ENCODE measurements at places on chromosomes 13 and 19.
A peak's percentile ranks its signal among the peaks of the same experiment; 100 is the strongest.

- no peaks in the 10 kb centered on the region for H3K36me3 ChIP-seq
- no peaks in the 10 kb centered on the region for H3K27me3 ChIP-seq
- H3K4me1 ChIP-seq: no peaks in the 10 kb centered on the region
- H3K27ac ChIP-seq: no peak overlapping the region
- DNase-seq: no peak
- no peak overlapping the region for H3K4me3 ChIP-seq
These were observed 6.5 kb downstream of the LRFN1 start for GRCh38 chr19:39314016-39314728.

GRCh38 chr19:35134601-35135242, at the start of gene LGI4:
Gene LGI4 (minus strand): TSS chr19:35135059. CDS start chr19:35134680, 379 bp downstream.
- no peaks in the 10 kb centered on the region for H3K36me3 ChIP-seq
- peaks cover 48% of the 10 kb centered on the region for H3K4me1 ChIP-seq
- DNase-seq: no peak
- no peaks in the 10 kb centered on the region for H3K27me3 ChIP-seq
- peak within 1 kb of the TSS; percentile 41 for H3K4me3 ChIP-seq

DNA sequence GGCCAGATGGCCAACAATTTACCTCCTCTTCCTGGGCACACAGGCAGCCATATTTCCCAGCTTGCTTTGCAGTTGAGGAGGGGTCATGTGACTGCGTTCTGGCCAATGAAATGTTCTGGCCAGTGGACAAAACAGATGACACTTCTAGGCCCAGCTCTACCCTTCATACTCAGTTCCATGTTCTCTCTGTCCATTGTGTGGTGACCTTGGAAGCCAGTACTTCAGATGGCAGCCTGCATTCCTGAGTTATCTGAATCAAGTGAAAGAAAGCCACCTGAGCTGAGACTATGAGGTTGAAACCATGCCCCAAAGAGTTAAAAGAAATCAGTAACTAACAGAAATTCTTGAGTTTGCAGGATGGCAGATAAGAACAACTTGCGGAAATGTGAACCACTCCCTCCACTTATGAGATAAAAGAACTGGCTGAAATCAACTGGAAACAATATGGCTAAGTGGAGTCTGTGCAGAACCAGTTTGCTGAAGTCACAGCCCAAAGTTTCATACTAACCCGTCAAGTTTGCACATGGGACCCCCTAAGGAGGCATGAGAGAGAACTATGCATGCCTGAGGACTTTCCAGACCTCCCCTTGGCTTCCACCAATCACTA, 8.1 kb downstream of the FAM187B start:
- H3K4me3 ChIP-seq: no peak overlapping the region
- H3K27me3 ChIP-seq: no peaks in the 10 kb centered on the region
- H3K36me3 ChIP-seq: no peaks in the 10 kb centered on the region
- DNase-seq: peak; percentile 74
- H3K27ac ChIP-seq: no peak overlapping the region

- H3K27me3 ChIP-seq: no peaks in the 10 kb centered on the region
- peaks cover 26% of the 10 kb centered on the region for H3K4me1 ChIP-seq
- no peak for DNase-seq
These were observed 255.4 kb downstream of the COG6 start for GRCh38 chr13:39910833-39911232.

GRCh38 chr19:36604656-36605100, 435 bp upstream of the ZNF382 start:
- H3K36me3 ChIP-seq: peaks cover 20% of the 10 kb centered on the region
- no peaks in the 10 kb centered on the region for H3K27me3 ChIP-seq
- peak overlapping the region; percentile 87 for H3K27ac ChIP-seq
- DNase-seq: no peak
- H3K4me1 ChIP-seq: peaks cover 25% of the 10 kb centered on the region
- H3K4me3 ChIP-seq: peak overlapping the region; percentile 77

- peaks cover 28% of the 10 kb centered on the region for H3K4me1 ChIP-seq
- H3K4me3 ChIP-seq: no peak overlapping the region
- H3K36me3 ChIP-seq: no peaks in the 10 kb centered on the region
- no peaks in the 10 kb centered on the region for H3K27me3 ChIP-seq
These were observed 310.6 kb downstream of the LMO7 start for GRCh38 chr13:75946536-75947284.

DNA sequence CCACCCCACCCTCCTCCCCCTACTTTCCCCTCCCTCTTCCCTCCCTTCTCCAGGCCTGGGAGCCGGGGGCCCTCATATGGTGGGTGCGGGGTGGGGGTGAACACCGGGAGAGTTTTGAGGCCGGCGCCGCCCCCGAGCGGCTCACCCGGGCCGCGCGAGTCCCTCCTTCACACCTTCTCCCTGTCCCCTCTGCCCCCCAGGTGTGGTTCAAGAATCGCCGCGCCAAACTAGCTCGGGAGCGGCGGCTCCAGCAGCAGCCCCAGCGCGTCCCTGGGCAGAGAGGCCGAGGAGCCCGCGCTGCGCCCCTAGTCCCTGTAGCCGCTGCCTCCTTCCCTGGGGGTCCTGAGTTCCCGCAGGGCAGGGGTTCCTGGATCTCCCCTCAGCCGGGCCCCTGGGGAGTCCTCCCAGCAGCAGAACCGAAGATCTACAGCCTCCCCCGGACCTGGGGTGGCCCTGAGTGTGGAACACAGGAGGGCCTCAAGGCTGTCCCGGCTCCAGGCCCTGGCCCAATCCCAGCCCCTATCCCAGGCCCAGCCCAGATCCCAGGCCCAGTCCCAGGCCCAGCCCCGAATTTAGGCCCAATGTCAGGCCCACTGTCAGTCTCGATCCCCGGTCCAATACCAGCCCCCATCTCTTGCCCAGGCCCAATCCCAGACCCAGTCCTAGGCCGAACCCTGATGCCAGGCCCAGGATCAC, 1.7 kb downstream of the TPRX2 start:
- peaks cover 55% of the 10 kb centered on the region for H3K27me3 ChIP-seq
- no peak overlapping the region for H3K4me3 ChIP-seq
- DNase-seq: no peak
- H3K27ac ChIP-seq: no peak overlapping the region

DNA sequence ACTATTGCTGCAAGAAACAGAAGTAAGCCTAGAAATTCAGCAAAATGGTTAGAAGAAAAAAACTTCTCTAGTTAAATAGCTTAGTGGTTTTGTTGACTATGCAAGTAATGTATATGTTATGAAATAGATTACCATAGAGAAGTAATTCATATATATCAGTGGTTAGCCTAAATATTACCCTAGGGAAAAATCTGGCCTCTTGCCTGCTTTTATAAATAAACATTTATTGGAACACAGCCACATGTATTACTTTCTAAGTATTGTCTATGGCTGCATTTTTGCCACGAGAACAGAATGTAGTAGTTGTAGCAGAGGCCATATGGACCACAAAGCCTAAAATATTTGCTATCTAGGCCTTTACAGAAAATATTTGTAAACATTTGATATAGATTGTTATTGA, 1471.7 kb upstream of the PRR20A start:
- no peaks in the 10 kb centered on the region for H3K36me3 ChIP-seq
- no peak for DNase-seq
- H3K27ac ChIP-seq: no peak overlapping the region

- H3K27ac ChIP-seq: peak overlapping the region; percentile 86
- no peak overlapping the region for H3K4me3 ChIP-seq
- no peaks in the 10 kb centered on the region for H3K36me3 ChIP-seq
- no peaks in the 10 kb centered on the region for H3K27me3 ChIP-seq
- H3K4me1 ChIP-seq: peaks cover 91% of the 10 kb centered on the region
These were observed 2.9 kb upstream of the TLE6 start for GRCh38 chr19:2974342-2975041.

DNA sequence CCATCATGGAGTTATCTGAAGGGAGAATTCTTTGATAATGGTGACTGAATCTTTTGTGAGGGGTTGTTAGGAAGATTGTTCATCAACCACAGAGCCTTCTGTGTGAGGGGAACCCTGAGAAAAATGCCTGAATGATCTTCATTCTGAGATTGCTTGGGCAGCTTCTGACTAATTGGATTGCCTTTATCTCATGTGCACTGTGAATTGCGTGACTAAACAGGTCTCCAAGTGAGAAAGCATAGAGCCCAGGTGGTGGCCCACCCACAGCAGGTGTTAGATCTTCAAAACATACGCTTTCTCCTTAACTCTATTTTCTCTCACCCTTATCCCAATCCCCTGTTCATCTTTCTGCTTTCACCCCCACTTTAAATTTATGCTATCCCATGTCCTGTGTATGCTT, 58.3 kb downstream of the DOCK9 start:
- peaks cover 34% of the 10 kb centered on the region for H3K4me1 ChIP-seq
- peaks cover 55% of the 10 kb centered on the region for H3K36me3 ChIP-seq
- no peaks in the 10 kb centered on the region for H3K27me3 ChIP-seq
- H3K27ac ChIP-seq: no peak overlapping the region
- no peak overlapping the region for H3K4me3 ChIP-seq

DNA sequence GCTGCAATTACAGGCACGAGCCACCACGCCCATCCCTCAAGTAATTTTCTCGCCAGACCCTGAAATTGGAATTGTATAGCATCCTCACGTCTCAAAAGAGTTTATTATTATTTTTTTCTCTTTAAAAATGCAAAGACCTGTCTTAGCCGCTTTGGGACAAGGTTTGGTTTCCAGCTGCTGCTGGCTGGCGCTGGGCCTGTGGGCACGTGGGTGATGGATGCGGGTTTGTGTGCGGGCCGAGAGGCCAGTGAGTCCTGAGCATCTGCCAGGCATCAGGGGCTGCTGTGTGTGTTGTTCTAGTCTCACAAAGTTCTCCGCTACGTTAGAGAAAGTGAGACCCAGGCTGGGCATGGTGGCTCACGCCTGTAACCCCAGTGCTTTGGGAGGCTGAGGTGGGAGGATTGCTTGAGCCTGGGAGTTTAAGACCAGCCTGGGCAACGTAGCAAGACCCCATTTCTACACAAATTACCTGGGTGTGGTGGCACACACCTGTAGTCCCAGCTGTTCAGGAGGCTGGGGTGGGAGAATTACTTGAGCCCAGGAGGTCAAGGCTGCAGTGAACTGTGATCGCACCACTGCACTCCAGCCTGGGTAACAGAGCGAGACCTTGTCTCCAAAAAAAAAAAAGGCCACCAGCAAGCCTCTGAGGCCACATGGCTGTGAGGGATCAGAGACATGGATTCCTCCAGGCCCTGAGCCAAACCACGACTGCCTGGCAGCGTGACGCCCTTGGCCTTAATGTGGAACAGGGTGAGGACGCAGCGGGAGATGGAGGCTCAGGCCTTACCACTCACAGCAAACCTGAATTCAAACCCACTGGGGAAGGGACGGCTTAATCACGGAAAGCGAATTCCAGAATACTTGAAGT, 4.7 kb upstream of the TMPRSS9 start:
- H3K4me1 ChIP-seq: no peaks in the 10 kb centered on the region
- no peak overlapping the region for H3K27ac ChIP-seq
- H3K36me3 ChIP-seq: peaks cover 44% of the 10 kb centered on the region
- DNase-seq: no peak

DNA sequence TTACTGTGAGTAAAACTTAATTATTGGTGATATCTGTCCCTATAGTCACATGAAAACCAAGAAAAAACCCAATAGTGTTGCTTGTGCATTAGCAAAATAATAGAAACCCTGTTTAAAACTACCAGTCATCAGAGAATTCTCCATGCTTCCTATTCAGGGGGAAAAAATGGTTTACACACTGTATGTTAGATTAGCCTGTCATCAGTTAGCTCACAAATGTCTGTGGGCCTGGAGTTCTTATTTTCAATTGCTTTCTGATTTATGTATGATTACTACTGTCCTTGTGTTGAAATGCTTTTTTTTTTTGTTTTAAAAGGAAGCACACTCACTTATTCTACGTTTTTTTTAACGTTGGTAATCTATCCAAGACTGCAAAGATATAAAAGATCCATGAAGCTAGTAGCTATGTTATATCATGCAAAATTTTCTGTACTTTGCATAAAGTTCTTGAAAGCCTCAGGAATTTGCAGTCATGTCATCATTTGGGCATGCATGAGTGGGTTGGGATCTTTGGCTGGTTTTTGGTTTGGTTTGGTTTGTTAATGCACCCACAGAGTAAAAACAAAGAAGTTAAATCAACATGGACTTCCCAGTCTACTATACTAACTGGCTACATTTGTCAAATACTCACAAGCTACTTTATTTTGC, 25.9 kb downstream of the RXFP2 start:
- H3K4me1 ChIP-seq: no peaks in the 10 kb centered on the region
- H3K36me3 ChIP-seq: no peaks in the 10 kb centered on the region
- no peak overlapping the region for H3K27ac ChIP-seq

GRCh38 chr13:42377640-42378382, 105.9 kb downstream of the AKAP11 start:
- no peak for DNase-seq
- H3K27ac ChIP-seq: no peak overlapping the region
- H3K27me3 ChIP-seq: no peaks in the 10 kb centered on the region
- no peaks in the 10 kb centered on the region for H3K4me1 ChIP-seq
- H3K4me3 ChIP-seq: no peak overlapping the region
- no peaks in the 10 kb centered on the region for H3K36me3 ChIP-seq

- DNase-seq: no peak
- no peak overlapping the region for H3K4me3 ChIP-seq
- H3K36me3 ChIP-seq: peaks cover 11% of the 10 kb centered on the region
- no peaks in the 10 kb centered on the region for H3K27me3 ChIP-seq
These were observed 27.6 kb downstream of the SLAIN1 start for GRCh38 chr13:77725071-77725470.

DNA sequence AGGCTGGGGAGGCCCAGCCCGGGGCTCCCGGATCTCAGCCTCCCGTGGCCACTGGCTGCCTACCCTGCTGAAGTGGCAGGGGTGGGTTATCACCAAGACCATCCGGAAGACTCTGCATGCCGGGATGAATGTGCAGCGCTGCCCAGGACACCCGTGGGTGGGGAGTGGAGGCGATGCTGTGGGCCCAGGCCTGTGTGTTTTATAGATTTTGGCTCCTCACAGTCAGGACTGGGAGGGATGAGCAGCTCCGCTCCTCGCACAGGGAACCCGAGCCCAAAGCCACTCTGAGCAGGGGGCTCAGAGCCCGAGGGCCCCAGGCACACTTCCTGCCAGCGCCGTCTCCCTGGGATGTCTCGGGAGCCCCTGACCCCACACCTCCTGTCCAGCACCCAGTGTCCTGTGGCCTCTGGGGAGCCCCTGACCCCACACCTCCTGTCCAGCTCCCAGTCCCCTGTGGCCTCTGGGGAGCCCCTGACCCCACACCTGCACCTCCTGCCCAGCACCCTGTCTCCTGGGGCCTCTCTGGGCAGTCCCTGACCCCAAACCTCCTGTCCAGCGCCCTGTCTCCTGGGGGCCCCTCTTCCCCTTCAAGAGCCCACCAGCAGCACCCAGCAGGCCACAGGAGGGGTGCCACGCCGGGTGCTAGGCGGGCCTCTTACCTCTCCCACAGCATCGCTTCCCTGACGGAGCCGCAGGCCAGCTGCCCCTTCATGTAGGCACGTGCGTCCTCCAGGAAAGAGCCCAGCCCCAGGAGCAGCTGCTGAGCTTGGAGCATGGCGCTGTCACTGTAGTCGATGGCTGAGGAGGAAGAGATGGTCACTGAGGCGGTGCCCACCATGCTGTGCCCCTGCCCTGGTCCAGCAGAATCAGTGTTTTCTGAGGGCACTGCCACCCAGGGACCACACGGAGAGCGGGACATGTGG, 31.4 kb downstream of the NAXD start:
- H3K4me1 ChIP-seq: peaks cover 11% of the 10 kb centered on the region
- no peak overlapping the region for H3K27ac ChIP-seq
- H3K4me3 ChIP-seq: no peak overlapping the region
- DNase-seq: no peak
- H3K36me3 ChIP-seq: peaks cover 73% of the 10 kb centered on the region
- H3K27me3 ChIP-seq: no peaks in the 10 kb centered on the region

GRCh38 chr19:7680606-7681339, at the start of gene TRAPPC5:
Gene TRAPPC5 (plus strand): TSS chr19:7680833. CDS start chr19:7682254, 1,421 bp downstream.
- peaks cover 32% of the 10 kb centered on the region for H3K36me3 ChIP-seq
- H3K27ac ChIP-seq: peak within 1 kb of the TSS; percentile 81
- H3K4me3 ChIP-seq: peak within 1 kb of the TSS; percentile 77
- no peak for DNase-seq
- H3K27me3 ChIP-seq: peaks cover 46% of the 10 kb centered on the region
